ENCODE measurements at places on chromosomes 5 and 9. TPM values are rescaled to one million over a fixed set of nuclear protein-coding genes. Genes with fewer than 3 reads are reported as not detected.

GRCh38 chr9:114666851-114667250 lies 9.2 kb upstream of the TEX53 start:
- DNase-seq = no peak

- no peak for DNase-seq
Observed at GRCh38 chr9:19828576-19829109, 39.8 kb upstream of the SLC24A2 start.

- peak; percentile 77 for DNase-seq
Observed at GRCh38 chr5:169914766-169915165, 65.5 kb downstream of the INSYN2B start.

DNA sequence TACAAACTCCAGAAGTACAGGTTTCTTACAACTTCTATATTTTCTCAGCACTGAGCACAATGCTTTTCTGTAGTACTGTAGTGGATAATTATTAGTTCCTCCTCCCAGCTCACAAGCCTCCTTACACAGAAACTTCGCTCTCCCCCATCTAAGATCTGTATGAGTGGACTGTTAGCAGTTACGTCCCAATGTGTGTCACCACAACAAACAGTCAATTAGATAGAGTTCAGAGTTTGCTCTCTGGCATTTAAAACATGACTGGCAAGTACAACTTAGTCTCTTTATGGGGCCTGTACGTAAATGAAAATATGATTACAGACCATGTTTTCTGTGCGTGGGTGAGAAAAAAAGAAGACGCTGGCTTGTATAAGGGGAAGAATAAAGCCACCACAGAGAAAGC lies 631.4 kb upstream of the DMAC1 start:
- DNase-seq = no peak

Gene GARIN3
- total RNA-seq = not detected

GRCh38 chr5:65978251-65978650 lies 51.9 kb downstream of the ERBIN start:
- DNase-seq = no peak

GRCh38 chr5:172509405-172509781 lies 55.1 kb upstream of the SH3PXD2B start:
- DNase-seq = no peak

- DNase-seq = no peak
Observed at GRCh38 chr9:69470186-69470977, 145.4 kb downstream of the ENTREP1 start.

Gene MED27
- 15.1 TPM for total RNA-seq

- DNase-seq = no peak
Observed at GRCh38 chr5:120516805-120517204, 52.7 kb downstream of the PRR16 start.

Gene CYLC2
- total RNA-seq = not detected

DNA sequence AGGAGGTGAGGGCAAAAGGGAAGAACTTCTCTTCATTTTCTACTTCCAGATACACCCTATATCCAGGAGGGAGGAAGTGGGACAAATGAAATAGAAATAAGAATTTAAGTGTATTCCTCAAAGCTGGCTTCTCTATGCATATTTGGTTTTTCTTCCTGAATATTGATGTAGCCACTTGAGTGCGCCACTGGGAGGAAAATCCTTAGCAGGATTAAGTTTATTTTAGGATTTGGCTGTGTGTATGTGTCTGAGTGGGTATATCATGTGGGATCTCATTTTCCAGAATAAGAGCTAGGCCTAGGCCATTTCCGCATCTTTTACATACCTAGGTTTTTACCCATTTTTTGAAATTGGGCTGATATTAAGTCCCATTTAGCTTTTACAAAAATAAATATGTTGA lies 42.5 kb downstream of the MAP1B start:
- DNase-seq = no peak

- no peak for DNase-seq
Observed at GRCh38 chr5:12003680-12004079, 99.4 kb upstream of the CTNND2 start.

DNA sequence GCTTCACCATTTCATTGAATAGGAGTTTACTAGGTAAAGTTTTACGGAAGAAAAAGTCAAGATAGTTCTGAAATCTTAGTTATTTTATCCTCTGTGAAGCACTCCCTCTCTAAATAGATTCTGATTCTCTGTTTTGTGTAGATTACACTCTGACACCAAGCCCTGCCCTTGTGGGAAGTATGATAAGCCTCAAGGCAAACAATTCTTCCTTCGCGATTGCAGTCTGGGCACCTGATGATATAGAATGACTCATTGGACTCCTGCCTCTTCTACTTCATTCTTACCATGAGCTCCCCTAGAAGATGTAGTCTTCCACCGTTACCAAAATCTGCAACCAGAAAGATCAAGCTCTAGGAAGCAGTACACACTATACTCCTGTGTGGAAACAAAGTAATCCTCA lies 626.9 kb upstream of the PTGER4 start:
- DNase-seq = no peak

Gene OGN
- total RNA-seq = 9.3 TPM

GRCh38 chr5:112657804-112658203 lies 79.9 kb upstream of the APC start:
- no peak for DNase-seq

- DNase-seq = no peak
Observed at GRCh38 chr5:50863534-50864170, 197.2 kb downstream of the PARP8 start.

- no peak for DNase-seq
Observed at GRCh38 chr9:122286764-122287163, 22.1 kb downstream of the MRRF start.

GRCh38 chr5:154446195-154447088 lies 645 bp downstream of the SAP30L start:
- DNase-seq = peak; percentile 80

DNA sequence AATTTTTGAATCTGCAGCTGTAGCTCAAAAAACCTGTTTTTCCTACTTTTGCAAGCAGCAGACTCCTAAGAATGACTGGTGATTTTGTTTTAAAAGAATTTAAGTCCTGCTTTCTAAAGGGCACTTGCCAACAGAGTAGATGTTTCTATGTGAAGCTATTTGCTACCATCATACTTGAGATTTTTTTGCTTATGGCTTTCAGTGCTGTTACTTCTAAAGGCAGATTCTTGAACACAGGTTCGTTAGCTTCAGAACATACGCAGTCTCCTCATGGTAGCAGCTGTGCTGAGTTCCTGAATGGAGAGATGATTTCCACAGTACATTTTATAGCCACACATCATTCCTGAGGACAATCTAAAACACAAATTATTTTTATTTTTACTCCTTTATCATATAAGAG lies 24.4 kb upstream of the ELL2 start:
- DNase-seq = no peak

Gene OR1Q1
- total RNA-seq = not detected

GRCh38 chr5:29469581-29469980 lies 1723.9 kb upstream of the CDH6 start:
- no peak for DNase-seq

DNA sequence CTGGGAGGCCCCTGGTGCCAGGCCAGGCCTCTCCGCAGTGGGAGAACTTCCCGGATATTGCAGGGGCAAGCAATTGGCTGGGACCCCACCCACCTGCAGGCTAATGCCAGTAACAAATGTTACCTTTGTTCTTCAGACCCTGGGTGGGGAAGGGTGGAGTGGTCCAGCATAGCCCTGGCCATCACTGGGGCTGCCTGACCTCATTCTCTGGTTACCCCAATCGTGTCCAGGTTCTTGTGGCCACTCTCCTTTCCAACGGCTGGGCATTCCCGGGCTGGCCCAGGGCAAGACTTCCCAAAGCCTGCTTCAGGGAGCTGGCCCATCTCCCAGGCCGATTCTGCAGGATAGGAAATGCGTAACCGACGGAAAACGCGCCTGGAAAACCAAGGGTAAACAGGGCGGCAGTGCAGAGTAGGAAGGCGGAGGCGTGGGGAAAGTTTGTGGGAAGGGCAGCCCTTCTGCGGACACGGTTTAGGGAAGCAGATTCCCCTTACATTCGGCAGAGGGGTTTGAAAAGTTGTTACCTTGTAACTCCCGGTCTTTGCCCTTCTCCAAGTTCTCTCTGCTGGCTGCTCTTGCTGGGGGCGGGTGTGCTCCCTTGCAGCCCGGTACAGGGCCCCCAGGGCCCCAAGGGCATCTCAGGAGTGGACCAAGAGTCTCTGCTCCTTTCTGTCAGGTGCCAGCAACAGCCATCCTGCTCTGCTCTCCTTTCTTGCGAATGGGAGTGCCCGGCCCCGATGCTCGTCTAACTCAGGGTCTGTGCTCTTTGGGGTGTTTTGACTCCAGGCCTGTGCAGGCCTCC lies 3.5 kb downstream of the NRARP start:
- peak; percentile 43 for DNase-seq

Gene HEMGN
- 0.11 TPM for total RNA-seq

- DNase-seq = no peak
Observed at GRCh38 chr9:6055216-6055615, 39.8 kb upstream of the RANBP6 start.

Gene GTF3C4
- 8.8 TPM for total RNA-seq

- peak; percentile 71 for DNase-seq
Observed at GRCh38 chr5:80569961-80570786, at the start of gene ANKRD34B. TSS of gene ANKRD34B (minus strand) at chr5:80570280. CDS start at chr5:80560019, 10,261 bp downstream.

Measured in Right ventricle myocardium inferior (tissue), 1 donor.